NCI-H460 (cell line): ENCODE measurements at places on chromosomes 1 and 21.
A peak's percentile ranks its signal among the peaks of the same experiment; 100 is the strongest.

- DNase-seq = peak; percentile 67
Observed at GRCh38 chr1:214446772-214447556, 104.4 kb downstream of the PTPN14 start.

GRCh38 chr1:172398193-172398592 is 22.3 kb upstream of the C1orf105 start:
- DNase-seq = no peak

DNA sequence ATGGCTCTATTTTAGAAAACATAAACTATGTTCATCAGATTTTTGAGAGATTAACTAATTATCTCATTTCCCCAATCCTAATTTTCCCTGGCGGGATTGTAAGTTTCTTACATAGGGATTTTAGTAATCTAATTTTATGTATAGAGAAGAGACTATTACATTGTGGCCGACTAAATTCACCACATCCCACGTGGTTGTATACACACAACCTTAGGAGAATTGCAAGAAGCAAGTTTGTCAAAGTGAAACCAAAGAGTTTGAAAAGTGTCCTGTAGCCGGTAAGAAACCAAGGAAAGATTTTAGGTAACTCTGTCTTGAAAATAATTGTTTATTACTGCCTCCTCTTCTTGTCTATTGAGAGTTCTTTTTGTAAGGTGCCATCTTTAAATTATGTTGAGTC is 550.6 kb downstream of the LTN1 start:
- no peak for DNase-seq

GRCh38 chr21:38027901-38028498 is 111.7 kb upstream of the KCNJ6 start:
- no peak for DNase-seq

DNA sequence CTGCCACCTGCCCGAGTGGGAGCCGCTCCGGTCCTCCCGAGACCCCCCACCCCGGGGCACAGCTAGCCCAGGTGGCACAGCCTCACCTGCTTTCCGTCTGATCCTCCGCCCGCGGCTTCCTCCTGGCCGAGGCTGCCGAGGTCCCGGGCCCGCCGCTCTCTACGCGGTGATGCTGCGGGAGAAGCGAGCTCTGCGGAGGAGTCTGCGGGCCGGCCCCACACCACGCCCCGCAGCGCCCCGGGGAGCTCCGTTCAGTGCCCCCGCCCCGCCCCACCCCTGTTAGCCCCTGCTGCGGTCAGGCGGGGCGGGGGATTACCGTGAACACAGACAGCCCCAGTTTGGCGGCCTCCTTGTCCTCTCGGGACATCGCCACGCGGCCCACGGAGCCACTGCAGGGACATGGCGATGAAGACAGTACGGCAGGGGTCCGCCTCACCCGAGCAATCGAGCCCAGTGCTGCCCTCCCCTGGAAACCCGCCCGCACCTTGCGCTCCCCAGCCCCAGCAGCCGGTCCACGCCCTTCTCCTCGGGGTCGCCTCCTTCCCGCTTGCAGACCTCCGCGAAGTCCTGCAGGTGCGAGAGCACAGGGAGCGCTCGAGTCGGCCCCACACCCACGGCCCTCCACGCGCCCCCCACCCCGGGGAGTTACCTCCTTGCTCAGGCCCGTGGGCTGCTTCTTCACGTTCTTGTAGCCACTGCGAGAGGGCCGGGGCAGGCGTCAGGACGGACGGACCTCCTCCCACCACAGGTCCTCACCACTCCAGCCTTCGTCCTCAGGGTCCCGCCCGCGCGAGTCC is 933 bp downstream of the C1orf35 start:
- no peak for DNase-seq

DNA sequence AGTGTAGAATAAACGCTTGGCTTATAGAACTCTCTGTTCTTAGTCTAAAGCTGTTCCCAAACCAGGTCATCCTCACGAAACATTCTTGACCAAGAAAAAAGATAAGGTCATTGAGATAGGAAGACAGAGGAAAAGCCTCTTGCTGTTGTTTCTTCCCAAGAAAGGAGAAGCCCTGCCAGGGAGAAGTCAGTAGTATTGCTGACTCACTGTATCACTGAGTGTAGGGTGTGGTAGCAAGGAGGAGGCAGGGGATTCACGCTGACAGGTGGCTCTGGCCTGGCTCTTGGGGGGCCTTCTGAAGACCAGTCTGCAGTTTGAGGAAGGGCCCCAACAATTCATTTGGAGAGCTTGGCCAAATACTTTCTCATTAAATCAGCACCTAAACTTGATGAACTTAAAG is 97.8 kb downstream of the CD247 start:
- peak; percentile 55 for DNase-seq
